ENCODE measurements at places on chromosomes 4 and X.

GRCh38 chr4:180650273-180650672 lies 1592.9 kb upstream of the TENM3 start:
- DNase-seq: no peak

GRCh38 chr4:184011826-184012380 lies 106.8 kb downstream of the STOX2 start:
- DNase-seq: no peak

DNA sequence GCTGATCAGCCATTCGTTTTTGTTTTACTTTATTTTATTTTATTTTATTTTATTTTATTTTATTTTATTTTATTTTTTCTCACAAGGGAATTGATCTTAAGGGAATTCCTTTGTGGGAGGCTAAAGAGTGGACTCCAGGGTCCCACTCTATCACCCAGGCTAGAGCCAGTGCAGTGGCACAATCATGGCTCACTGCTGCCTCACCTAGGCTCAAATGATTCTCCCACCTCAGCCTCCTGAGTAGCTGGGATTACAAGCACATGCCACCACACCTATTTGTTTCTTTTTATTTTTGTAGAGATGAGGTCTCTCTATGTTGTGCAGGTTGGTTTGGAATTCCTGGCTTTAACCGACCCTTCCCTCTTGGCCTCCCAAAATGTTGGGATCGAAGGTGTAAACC lies 17.5 kb upstream of the PABPC4L start:
- no peak for DNase-seq

DNA sequence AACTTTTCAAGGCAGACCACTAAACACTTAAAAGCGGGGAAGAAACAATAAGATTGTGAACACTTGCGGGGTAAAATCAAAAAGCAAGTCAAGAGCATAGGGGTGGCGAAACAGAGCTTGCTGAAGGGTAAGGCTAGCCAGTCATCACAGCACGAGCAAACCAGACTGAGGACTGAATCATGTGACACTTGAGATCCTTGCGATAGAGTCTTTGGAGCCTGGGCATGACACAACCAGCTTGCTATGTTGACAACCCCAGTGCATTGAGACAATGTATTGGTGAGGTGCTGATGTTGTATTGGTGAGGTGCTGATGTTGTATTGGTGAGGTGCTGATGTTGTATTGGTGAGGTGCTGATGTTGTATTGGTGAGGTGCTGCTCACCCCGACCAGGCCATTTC lies 72.3 kb downstream of the SLIT2 start:
- no peak for DNase-seq

GRCh38 chrX:2712890-2713840 lies 22.1 kb downstream of the CD99 start:
- no peak for DNase-seq

DNA sequence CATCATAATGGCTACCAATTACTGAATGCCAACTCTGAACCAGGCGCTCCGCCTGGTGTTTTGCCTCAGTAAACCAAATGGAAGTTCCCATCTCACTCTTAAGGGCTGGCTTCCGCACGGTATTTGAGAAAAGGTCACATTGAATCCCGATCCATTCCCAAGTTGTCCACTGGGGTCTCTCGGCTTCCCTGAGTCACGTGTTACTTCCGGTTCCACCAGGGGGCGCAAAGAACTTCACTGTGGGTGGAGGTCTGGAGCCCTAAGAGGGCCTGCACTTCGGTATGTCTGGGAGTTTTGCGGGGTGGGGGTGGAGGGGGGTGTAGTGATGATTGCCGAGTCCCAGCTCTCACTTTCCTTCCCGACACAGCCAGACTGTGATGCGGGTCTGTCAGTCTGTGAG lies 13.4 kb upstream of the NHS start:
- DNase-seq: no peak

- DNase-seq: no peak
Observed at GRCh38 chrX:121011254-121011653, 25.7 kb upstream of the CT47A1 start.

GRCh38 chrX:84453351-84454246 lies 48.7 kb downstream of the HDX start:
- no peak for DNase-seq
